Liver (tissue), 10 donors: ENCODE measurements at places on chromosomes 2 and 18. TPM values are rescaled to one million over a fixed set of nuclear protein-coding genes. Genes with fewer than 3 reads are reported as not detected.

- no peak for DNase-seq
These were observed 106.9 kb downstream of the OSR1 start for GRCh38 chr2:19251554-19251953.

- no peak for DNase-seq
These were observed 3.2 kb upstream of the VAPA start for GRCh38 chr18:9910661-9911060.

- DNase-seq: no peak
These were observed 55.7 kb upstream of the ACTR3 start for GRCh38 chr2:113834051-113834730.

- no peak for DNase-seq
These were observed 84.8 kb downstream of the SEPTIN10 start for GRCh38 chr2:109528811-109529501.

GRCh38 chr2:44100351-44100750 is 68.3 kb upstream of the PPM1B start:
- DNase-seq: no peak

The DNAJC5G gene
- total RNA-seq: not detected
